NCI-H146 (cell line): ENCODE measurements at places on chromosomes 5 and 9.

GRCh38 chr9:72807765-72808445, 144.9 kb downstream of the ALDH1A1 start:
- no peak for DNase-seq

DNA sequence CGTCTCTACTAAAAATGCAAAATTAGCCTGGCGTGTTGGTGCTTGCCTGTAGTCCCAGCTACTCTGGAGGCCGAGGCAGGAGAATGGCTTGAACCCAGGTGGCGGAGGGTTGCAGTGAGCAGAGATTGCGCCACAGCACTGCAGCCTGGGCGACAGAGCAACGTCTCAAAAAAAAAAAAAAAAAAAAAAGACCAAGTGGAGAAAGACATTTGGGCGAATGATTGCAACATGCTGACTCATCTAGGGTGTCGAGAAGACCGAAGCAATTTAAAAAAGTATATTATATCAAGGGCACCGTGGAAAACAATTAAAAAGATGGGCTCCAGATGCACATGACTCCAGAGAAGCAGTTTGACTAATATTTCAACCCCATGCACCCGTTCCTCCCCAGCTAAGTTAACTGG, 9.2 kb downstream of the KLF4 start:
- DNase-seq, result no peak

GRCh38 chr9:108217431-108218349, 638.1 kb downstream of the ACTL7B start:
- DNase-seq, result no peak

DNA sequence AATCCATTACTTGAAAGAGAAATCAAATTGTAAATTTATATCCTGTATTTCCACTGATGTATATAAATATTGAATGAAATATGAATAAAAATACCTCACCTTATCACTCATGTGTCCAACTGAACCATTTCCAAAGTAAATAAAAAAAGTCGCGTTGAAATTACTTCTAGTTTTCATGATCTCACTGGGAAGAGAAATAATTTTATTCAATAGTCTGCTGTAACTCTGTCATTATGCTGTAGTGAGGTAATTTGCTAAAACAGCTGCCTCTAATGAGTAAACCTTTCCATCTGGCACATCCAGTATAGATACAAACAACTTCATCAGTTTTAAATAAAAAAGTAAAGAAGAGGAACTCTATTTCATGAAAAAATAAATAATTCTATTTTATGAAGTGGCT, 611.5 kb downstream of the ZNF608 start:
- peak; percentile 3 for DNase-seq

GRCh38 chr5:36739751-36740221, 133.4 kb downstream of the SLC1A3 start:
- DNase-seq, result peak; percentile 34
